Glutamatergic neuron (in vitro differentiated cells): ENCODE measurements at places on chromosomes 7 and 10. TPM values are rescaled to one million over a fixed set of nuclear protein-coding genes. Genes with fewer than 3 reads are reported as not detected.

Gene AASS
- 37.0 TPM for total RNA-seq

Gene NXPH1
- 3.8 TPM for total RNA-seq

Gene EVX1
- total RNA-seq = 7.1 TPM

Gene CYP2C19
- total RNA-seq = not detected

Gene NUPR2
- total RNA-seq = not detected

Gene FAM241B
- 50.1 TPM for total RNA-seq

Gene DENND11
- 9.5 TPM for total RNA-seq

Gene ZNF488
- 3.3 TPM for total RNA-seq

Gene NODAL
- total RNA-seq = not detected

Gene MRPS24
- total RNA-seq = 60.8 TPM

Gene MMP21
- not detected for total RNA-seq

Gene THSD7A
- total RNA-seq = 211 TPM

Gene CFAP70
- 1.3 TPM for total RNA-seq

Gene CNTNAP2
- 25.8 TPM for total RNA-seq

Gene AGAP4
- total RNA-seq = 37.4 TPM

Gene ASB10
- total RNA-seq = not detected

Gene SPOCK2
- total RNA-seq = 362 TPM

Gene PVRIG
- not detected for total RNA-seq

Gene FGFBP3
- total RNA-seq = 7.5 TPM

Gene SLC26A5
- total RNA-seq = not detected

Gene MXI1
- total RNA-seq = 48.1 TPM

Gene ASZ1
- total RNA-seq = not detected

Gene SPDYE8
- not detected for total RNA-seq

Gene CHAT
- total RNA-seq = 15.4 TPM

Gene PAPSS2
- total RNA-seq = 4.7 TPM

Gene ANXA8L1
- total RNA-seq = not detected

Gene GOLGA7B
- 21.5 TPM for total RNA-seq

Gene GDF2
- total RNA-seq = not detected

Gene ATOH7
- 0.86 TPM for total RNA-seq

Gene NUTM2B
- 0.42 TPM for total RNA-seq

Gene TMEM184A
- total RNA-seq = 20.7 TPM
